Right ventricle myocardium inferior (tissue), 1 donor: ENCODE measurements at places on chromosomes 16 and 17.

DNA sequence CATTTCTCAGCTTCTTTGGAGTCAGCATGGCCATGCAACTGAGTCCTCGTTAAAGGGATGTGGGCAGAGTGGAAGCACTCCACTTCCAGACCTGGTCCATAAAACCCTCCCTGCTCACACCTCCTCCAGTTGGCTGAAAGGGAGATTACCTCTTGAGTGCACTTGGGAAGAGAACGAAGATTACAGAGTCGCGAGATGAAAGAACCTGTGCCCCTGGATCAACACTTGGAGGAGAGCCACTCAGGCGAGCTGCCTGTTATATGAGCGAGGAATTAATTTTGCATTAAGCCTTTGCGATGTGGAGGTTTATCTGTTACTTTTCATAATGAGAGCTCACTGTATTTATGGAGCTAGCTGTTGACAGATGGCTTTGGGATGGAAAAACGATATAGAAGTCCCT, 147.9 kb downstream of the MAF start:
- DNase-seq: no peak

GRCh38 chr16:72845322-72846020, 202.5 kb downstream of the ZFHX3 start:
- no peak for DNase-seq

DNA sequence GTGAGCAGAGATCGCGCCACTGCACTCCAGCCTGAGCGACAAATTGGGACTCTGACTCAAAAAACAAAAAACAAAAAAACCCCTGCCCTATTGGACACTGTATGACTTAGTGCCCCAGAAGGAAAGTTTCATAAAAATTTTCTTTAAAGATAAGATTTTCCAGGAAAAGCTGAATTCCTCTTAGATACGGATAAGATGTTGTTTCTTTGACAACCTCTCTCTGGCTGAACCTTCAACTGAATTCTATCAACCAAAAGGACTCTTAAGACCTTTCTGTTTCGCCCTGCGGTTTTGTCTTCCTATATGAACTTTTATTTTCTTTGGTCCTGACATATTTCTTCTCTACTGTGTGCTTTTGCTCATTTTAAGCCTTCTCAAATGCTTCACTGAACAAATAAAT, 35.8 kb downstream of the CPPED1 start:
- DNase-seq: no peak

DNA sequence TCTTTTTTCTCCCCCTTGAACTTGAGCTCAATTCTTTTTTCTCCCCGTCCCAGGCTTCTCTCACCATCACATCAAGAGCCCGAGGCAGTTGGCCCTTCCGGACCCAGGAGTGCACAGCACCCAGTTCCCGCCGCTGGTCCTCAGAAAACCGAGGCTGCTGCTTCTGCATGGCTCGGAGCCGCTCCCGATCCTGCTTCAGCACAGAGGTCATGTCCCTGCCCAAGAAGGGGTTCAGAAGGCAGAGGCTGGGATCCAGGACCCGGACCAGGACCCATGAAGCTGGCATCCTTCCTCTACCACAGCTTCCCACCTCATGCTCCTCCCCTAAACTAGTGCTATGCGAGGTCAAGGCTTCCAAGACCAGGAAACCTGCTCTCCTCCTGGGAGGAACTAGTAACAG, 10.5 kb downstream of the PER1 start:
- DNase-seq: no peak

DNA sequence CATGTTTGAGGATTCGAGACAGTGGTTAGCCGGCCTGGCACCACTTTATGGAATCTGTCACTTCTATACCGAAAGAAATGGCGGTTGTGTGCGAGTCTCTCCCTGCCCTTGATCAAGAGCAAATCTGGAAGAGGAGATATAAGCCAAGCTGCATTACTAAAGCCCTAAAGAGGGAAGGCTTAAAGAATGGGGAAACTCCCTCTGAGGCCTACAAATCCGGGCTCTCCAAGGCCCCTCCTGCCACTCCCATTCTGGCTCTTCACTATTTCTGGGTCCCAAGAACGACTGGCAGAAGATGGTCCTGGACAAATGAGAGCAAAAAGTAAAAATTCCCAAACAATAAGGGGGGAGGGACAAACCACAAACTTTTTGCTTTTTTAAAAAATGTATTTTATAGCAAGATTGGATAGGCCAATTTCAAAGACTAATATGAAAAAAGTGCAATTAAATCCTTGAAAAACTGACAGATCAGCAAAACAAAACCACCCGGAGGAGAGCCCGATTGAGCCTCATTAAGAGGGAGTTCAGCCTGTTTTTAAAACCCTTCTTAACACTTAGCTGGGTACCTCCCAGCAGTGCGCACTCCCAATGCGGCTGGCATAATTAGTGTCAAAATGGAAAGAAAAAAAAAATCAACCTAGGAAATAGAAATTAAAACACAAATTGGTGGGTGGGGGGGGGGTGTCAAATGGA, 193.5 kb downstream of the ZFHX3 start:
- DNase-seq: no peak

- no peak for DNase-seq
Observed at GRCh38 chr17:77579682-77580081, 378.8 kb upstream of the TNRC6C start.

DNA sequence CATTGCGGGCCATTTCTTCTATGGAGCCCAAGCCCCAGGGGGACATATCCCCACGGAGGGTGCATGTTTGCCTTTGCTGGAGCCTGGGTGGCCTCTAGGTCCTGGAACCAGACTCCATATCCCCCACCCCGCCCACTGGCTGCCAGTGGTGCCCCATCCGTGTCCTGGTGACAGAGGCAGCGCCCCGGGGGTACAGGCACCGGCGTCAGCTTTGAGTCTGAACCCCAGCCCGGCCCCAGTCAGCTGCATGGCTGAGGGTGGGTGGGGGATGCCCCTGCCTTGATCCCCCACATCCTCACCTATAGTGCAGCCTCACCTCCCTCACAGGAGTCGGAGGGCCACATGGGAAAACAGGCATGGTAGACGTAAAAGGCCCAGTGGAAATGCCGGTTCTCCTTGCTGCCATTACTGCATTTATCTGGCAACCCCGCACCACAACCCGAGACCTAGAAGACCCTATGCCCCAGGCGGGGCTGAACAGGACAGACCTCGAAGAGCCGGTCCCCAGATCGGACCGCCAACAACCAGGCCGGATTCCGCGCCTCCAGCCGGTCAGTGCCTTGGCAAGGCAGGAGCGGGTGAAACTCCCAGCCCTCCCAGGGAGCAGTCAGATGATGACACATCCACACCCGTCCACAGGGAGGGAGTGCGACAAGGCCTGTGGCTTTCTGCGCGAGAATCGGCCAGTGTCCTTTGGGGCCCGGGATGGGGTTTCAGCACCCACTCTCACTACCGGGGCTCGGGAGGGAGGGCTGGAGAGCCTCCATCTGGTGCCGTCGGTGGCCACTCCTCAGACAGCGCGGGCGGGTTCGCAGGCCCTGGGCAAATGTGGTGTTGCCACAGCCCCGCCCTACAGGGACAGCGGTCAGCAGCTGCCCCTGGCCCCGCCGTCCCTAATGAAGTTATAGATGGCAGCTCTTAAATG, 11.9 kb upstream of the SSTR5 start:
- no peak for DNase-seq

DNA sequence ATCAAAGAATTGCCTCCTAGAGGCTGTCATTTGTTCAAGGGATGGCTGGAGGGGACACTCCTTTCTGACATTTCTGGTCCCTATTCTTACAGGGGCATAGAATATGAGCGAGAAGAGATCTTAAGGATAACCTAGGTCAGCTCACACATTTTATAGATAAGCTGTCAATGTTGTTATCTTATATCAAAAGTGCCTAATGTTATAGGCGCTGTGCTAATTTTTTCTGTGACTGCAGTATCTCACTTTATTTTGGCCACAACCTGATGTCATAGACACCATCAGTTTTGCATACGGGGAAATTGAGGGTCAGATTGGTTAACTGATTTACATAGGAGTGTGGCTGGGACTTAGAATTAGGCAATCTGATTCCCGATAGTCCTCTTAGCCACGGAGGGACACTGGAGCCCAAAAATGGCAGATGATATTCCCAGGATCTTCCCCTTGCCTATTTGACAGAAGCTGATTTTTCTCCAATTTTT, 1.2 kb downstream of the CPD start:
- DNase-seq: no peak

GRCh38 chr16:49236216-49236615, 45.4 kb downstream of the CBLN1 start:
- no peak for DNase-seq

DNA sequence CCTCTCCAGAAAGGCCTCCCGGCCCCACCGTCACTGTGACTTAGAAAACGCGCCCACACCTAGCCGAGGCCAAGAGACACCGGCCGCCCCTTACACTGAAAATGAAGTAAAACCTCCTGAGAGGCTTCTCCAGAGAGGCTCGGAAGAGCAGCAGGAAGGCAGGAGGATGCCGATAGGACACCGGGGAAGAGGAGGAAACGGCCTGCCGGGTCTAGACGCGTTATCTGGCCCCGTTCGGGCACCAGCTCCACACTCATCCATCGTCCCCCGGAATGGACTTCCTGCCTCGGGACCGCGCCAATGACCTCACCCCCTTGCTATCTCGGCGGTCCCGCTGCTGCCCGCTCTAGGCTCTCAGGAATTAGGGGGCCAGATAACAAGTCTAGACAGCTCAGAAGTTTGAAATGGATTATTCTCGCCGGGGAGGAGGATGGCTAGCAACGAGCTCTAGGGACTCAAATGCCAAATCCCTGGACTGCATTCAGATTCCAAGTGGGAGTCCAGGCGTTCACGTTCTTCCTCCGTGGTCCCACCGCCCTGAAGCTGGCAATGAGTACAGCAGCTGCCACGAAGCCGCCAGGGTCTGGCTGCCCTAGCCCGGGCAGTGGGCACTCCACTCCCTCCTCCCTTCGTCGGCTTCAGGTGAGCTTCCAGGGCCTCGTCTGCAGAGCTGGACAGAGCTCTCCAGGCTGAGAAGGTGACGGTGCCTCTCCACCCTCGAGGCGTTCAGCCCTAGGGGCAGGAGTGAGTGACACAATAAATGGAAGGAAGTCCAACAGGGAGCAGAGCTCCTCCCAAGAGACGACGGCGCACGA, 350.9 kb downstream of the FOXL1 start:
- no peak for DNase-seq

DNA sequence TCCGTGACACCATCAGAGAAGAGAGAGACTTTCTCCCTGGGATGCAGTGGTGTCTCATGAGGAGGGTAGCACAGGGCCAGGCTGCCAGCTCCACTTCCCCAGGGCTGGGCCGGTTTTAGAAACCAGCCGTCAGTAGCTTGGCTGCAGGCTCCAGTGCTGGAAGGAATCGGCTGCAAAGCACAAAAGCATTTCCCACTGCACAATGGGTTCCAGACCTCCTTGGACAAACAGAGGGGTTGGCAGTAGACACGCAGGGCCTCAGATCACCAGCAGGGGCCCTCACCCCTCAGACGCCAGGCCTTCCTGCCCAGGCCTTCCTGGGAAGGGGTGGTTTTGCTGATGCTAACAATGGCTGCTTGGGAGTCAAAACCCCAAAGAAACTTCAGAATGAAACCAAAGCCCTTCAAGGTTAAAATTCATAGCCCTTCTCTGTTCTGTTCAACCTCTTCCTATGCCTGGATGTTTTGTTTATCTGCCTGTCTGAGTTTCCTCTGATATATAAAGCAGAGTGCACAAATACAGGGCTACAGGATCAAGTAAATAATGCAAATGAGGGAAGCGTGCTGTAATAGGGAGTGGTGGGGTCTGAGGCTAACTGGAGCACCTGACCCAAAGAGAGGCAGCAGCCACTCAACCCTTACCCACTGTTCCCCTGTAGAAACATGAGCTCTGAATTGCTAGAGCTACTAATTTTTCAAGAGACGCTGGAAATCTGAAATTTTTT, 26.2 kb downstream of the TEKT5 start:
- DNase-seq: no peak

GRCh38 chr16:65117811-65118448, 3.9 kb downstream of the CDH11 start:
- no peak for DNase-seq

- DNase-seq: no peak
Observed at GRCh38 chr16:16081141-16081540, 131.7 kb downstream of the ABCC1 start.

DNA sequence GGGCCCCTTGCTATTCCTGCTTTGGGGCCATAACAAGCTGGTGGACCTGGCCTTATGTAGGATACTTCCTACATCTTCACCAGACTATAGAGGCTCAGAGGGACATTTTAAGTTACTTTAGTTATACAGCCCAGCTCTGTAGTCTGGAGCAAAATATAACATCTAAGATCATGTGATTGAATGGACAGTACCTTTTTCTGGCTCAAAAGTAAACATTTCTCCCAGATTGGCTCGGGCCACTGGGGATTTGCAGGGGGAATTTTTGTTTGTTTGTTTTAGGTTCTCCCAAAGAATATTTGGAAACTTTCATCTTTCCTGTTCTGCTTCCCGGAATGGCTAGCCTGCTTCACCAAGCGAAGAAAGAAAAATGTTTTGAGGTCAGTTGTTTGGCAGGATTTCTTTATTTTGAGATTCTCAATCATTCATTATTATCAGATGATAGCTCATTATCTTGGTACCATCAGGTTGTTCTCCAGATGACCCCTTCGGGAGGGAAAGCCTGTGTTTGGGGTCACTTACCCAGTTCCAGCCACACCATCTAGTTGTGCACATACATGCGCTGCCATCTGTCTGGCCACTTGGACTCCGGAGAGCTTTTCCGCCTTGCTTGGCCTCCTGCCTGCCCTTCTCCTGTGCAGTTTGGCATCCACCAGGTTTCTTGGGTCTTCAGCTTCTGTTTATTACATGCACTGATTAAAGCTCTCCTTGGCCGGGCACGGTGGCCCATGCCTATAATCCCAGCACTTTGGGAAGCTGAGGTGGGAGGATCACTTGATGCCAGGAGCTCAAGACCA, 17.2 kb downstream of the IQCK start:
- DNase-seq: no peak
